Stimulated activated CD8-positive, alpha-beta memory T cell treated with anti-CD3 and anti-CD28 coated beads, Interleukin-2, amount 100 ng/mL, for 1 hour (primary cell): ENCODE measurements at places on chromosomes 7 and 10.
A peak's percentile ranks its signal among the peaks of the same experiment; 100 is the strongest.

DNA sequence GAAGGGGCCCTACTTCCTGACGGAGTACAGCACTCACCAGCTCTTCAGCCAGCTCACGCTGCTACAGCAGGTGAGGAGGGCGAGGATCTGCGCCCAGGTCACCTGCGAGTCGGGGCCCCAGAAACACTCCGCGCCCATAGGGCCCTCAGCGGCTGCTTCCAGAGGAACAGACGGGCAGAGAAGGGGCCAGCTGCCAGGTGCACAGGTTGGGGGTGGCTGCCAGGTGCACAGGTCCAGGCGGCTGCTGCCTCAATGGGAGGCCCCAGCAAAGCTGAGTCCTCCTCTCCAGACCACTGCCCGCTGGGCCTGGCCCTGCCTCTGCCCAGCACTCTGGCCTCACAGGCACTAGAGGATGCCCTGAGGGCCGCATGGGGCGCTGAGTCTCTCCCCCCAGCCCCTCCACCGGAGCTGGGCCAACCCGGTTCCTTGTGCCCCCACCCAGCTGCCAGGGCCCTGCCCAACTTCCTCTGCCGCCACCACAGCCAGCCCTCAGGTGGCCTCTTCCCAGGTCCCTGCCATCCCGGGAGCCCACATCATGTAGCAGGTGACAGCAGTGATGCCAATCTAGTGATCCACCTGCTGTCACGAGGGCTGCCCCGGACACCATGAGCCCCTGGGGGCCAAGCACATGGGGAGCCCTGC, 17.0 kb upstream of the UTF1 start:
- no peak for DNase-seq

- DNase-seq: no peak
These were observed 41.6 kb upstream of the FAM204A start for GRCh38 chr10:118383699-118384098.

DNA sequence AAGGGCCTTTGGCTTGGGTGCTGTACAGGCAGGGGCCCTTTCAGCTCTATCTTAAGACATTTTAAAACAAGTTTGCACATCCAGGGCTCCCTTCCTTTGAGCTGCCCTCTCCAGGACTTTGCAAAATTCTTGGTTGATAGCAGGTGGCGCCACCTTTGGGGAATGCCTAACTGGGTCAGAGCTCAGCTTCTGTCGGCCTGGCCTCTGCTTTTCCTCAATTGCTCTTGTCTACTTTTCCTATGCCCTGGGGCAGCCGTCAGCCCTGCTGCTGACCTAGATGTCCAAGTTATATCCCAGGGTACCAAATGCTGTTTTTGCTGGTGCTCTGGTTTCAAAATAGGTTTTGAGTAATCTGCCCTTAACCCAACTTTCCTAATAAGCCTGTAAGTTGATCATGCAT, 65.8 kb downstream of the APBB1IP start:
- no peak for DNase-seq

- no peak for DNase-seq
These were observed 10.0 kb upstream of the TLX1 start for GRCh38 chr10:101120884-101121653.

DNA sequence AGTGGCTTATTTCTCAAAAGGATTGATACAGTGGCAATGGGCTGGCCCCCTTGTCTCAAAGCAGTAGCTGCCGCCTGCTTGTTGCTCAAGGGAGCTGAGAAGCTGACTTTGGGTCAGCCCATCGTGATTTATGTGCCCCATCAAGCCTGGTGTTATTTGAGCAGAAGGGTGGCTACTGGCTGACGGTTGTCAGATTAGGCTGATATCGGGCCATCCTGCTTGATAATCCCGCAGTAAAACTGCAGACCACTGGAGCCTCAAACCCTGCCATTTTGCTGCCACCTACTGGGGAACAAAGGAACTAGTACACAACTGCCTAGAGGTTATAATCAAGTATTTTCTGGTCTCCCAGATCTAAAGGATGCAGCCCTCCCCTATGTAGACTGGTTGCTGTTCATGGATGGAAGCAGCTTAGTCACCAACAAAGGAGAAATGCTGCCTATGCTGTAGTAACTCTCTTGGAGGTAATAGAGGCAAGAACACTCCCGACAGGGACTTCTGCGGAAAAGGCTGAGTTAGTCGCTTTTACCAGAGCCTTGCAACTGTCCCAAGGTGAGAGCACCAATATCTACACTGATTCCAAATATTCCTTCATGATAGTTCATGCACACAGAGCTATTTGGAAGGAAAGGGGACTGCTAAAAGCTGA, 65.9 kb upstream of the ZNF92 start:
- peak; percentile 5 for DNase-seq

DNA sequence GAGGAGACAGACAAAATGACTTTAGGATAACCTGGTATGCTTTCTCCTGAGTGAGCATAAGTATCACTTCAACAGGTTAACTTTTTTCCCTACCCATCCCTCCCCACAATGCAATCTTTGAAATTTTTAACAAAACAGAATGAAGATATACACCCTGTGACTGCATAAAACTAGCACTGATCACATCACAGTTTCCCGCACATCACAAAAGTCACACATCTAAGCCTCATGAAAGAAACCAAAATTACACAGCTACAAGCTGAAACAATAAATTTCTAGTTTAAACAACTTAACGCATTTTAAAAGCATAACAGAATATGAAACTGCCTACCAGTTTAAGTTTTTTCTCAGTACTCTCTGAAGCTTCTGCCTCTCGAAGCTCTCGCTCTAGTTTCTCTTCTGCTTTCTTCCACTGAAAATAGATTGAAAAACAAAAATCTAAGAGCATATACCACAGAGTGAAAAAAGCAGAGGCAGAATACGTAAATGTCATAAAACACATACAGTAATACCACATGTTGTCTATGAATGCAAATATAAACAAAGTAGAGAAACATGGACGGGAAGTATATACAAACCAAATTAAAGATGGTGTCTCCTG, 18.1 kb downstream of the NOC3L start:
- DNase-seq: no peak
